Choroid plexus epithelial cell (primary cell): ENCODE measurements at places on chromosomes 13 and 19.

DNA sequence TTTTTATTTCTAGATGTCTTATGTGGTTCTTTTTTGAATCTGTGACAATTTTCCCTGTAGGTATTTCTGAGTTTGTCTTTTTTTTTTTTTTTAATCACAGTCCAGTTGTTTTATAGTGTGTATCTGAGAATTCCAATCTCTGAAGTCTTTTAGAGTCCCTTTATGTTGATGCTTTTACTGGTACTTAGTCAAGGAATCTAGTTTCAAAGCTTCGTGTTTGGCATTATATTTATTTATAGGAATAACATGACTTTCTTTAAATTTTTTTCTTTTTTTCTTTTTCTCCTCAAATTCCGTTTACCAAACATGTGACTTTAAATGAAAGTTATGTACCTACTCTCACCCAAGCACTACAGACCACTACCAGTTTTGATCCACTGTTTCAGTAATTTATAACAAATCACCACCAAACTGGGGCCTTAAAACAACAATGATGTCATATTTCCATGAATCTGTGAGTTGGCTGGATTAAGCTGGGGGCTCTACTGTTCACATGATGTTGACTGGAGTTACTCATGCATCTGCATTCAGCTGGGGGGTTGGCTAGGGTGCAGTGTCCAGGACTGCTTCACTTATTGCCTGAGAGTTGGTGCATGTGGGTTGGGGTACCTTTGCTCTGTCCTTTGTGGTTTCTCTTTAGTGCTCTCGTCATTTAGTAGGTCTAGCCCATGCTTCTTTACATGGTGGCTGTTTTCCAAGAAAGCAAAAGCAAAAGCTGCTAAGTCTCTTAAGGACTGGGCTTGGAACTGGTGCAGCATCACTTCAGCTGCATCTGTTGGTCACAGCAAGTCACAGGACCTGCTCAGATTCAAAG, 22.3 kb downstream of the KCTD4 start:
- peak; percentile 71 for DNase-seq

- DNase-seq: peak; percentile 46
Observed at GRCh38 chr13:40562975-40563349, 103.5 kb downstream of the FOXO1 start.

DNA sequence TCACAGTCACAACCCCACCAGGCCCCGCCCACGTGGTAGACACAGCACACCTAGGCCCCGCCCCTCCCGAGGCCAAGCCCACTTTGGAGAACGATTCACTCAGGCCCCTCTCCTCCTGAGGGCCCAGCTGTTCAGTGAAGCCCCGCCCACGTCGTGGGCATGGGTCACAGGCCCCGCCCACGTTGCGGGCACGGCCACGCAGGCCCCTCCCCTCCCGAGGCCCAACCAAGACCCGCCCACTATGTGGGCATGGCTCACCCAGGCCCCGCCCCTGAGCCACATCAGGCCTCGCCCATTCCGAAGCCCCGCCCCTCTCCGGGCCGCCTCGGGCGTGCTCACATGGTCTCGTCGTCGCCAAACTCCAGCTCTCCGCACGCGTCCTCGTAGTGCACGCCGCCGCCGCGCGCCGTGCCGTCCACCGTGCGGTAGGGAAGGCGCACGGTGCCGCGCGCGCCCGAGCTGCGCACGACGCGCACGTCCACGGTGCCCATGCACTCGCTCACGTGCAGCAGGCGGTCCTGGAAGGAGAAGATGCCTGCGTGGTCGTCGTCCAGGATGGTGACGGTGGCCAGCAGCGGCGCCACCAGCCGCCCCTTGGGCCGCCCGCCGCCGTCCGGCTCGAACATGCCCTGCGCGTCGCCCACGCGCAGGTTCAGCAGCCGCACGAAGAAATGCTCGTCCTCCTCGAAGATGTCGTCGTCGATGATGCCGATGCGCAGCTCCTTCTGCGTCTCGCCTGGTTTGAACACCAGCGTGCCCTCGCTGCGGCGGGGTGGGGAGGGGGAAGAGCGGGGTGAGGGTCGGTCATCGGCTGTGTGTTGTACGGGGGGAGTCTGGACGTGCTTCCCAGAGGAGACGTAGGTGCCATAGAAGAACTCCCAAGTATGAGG, 24.0 kb downstream of the SLC8A2 start:
- DNase-seq: no peak

DNA sequence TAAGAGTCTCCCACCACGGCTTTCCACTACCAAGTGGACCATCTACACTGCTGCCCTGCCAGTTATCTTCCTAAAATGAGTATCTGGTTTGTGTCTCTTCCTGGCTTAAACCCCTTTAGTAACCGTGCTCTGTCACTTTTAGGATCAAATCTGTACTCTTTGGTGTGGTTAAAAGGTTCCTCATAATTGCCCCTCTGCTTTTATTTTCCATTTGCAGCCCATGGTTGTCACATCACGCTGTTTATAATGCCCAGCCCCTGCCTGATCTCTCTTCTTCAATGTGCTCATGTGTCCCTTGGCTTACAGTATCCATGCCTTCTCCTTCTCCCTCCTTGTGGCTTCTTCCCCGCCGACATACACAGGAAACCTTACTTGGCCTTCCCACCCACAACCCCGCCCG, 100.1 kb downstream of the DGKH start:
- no peak for DNase-seq

GRCh38 chr19:58569191-58569942, 3.8 kb downstream of the MZF1 start:
- no peak for DNase-seq

- DNase-seq: no peak
Observed at GRCh38 chr13:113413178-113413897, 40.0 kb downstream of the ADPRHL1 start.

GRCh38 chr19:15587663-15588062, 27.4 kb upstream of the CYP4F8 start:
- DNase-seq: no peak

- peak; percentile 62 for DNase-seq
Observed at GRCh38 chr19:7868671-7869452, 5.3 kb downstream of the PRR36 start.

DNA sequence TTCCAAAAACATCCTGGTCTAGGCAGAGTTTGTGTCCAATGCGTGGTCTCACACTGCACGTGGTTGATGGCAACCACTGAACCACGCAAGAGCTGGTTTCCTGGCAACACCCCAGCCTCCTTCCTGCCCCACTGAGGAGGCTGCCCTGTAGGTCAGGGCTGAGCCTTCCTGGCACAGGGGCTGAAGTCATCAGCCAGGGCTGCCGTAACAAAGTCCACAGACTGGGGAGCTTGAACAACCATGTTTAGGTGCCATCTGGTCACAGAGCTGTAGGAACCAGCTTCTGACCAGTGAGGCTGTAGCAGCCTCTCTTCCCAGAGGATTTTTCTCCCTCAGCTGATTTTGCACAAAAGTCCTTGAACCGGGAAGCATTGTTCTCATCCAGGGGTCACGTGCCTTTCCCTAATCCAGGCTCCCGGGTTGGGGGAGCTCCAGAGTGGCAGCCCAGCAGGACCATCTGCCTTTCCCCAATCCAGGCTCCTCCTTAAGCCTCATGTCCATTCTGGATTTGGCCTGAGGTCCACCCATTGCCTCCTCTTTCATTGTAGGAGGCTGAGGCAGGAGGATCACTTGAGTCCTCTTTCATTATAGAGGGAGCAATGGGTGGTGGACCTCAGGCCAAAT, 53.9 kb downstream of the CHST8 start:
- DNase-seq: no peak

DNA sequence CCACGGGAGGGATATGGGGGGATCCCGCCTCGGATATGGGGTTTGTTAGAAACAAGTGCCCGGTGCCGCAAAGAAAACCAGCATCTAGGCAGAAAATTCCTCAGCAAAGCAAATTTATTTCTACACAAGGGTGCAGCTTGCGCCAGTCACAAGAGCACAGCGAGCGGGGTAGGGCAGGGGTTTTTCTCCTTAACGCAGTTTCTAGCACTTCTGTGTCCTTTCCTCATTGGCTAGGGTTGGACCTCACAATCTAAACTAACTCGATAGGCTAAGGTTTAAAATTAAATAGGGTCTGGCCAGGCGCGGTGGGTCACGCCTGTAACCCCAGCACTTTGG, 595 bp downstream of the ZNF440 start:
- peak; percentile 51 for DNase-seq

DNA sequence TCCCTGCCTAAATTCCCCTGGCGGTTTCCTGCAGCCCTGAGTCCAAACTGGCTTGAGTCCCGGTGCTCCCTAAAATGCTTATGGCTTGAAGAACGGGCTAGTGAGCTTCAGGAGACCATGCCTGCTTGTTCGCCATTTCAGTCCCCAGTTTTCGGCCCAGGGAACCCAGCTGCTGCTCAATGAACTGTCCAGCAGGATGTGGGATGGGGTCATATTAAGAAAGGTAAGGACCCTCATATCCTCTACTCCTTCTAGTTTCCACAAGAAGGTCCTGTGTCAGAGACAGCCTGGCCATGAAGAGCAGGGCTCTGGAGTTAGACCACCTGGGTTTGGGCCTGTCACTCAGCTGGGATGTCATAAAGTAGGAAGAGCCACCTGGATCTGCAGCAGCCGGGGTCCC, 17.0 kb upstream of the SPC24 start:
- DNase-seq: no peak

DNA sequence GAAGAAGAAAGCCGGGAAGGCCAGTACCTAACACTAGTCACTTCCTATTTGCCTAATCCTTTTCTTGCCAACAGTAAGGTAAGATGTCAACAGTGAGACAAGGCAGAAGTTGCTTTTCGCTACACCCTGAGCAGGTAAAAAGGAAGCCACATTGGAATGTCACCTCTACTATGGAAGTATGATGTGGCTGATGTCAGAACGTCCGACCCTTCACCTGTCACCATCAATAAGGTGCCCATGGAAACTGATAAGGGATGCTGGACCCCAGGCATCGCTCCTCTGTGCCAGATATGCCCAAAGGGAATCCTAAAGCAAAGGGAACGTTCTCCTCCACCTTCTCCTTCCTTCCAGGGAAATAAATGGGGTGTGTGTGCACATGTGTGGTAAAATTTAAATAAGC, 34.3 kb downstream of the COL4A1 start:
- no peak for DNase-seq

DNA sequence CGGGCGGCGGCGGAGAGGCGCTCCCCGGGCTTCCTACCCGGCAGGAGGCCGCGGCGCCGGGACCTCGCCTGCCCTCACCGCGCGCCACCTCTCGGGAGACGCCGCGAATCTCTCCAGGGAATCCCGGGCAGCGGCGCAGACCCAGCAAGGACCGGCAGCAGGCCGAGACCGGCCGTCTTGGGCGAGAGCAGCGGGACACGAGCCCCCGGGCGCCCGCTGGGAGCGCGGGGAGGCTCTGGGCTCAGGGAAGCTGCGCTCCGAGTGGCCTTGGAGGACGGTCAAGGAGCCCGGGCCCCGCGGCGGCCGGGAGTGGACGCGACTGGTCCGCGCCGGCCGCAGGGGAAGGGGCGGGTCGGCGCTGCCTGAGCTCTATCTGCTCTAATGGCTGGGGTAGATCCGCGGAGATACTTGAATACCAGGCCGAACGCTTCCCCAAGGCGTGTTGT, 14.7 kb downstream of the CDX2 start:
- DNase-seq: no peak

GRCh38 chr13:83601539-83601938, 280.7 kb downstream of the SLITRK1 start:
- DNase-seq: no peak
